ENCODE measurements at places on chromosomes 6 and 20. TPM values are rescaled to one million over a fixed set of nuclear protein-coding genes. Genes with fewer than 3 reads are reported as not detected.

GSTA5 gene
- total RNA-seq: not detected

SCAND1 gene
- total RNA-seq: 64.7 TPM

GRCh38 chr6:48176645-48177308 is 65.8 kb upstream of the PTCHD4 start:
- H3K27me3 ChIP-seq: no peaks in the 10 kb centered on the region
- no peak overlapping the region for H3K27ac ChIP-seq
- no peaks in the 10 kb centered on the region for H3K4me1 ChIP-seq
- no peak overlapping the region for H3K4me3 ChIP-seq
- no peaks in the 10 kb centered on the region for H3K36me3 ChIP-seq

GRCh38 chr20:35145141-35145564 is 2.0 kb downstream of the EDEM2 start:
- H3K27me3 ChIP-seq: no peaks in the 10 kb centered on the region
- H3K4me1 ChIP-seq: peaks cover 29% of the 10 kb centered on the region
- peak overlapping the region; percentile 57 for H3K27ac ChIP-seq
- DNase-seq: peak; percentile 37
- peaks cover 37% of the 10 kb centered on the region for H3K36me3 ChIP-seq

DNA sequence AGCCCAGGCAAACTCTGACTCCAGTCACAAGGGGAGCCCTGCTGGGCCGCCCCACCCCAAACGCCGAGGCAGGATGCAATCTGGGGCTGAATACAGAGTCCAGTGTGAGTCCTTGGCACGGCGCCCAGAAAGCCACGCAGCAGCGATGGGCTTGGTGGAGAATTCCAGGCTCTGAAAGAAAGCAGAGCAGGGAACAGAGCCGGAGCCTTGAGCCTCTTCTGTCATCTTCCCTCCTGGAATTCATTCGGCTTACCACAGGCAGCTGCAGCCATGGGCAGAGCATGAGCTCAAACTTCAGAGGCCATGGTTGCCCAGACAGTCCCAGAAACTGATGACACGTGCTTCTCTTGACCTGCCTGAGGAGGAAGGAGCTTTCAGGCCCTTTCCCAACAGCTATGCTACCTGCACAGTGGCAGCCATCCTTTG is 441.1 kb upstream of the JARID2 start:
- H3K27me3 ChIP-seq: peaks cover 2% of the 10 kb centered on the region
- DNase-seq: no peak

- H3K27ac ChIP-seq: peak overlapping the region; percentile 72
- H3K4me1 ChIP-seq: peaks cover 39% of the 10 kb centered on the region
- H3K27me3 ChIP-seq: no peaks in the 10 kb centered on the region
Observed at GRCh38 chr20:53677447-53678314, 84.0 kb upstream of the ZNF217 start.

DNA sequence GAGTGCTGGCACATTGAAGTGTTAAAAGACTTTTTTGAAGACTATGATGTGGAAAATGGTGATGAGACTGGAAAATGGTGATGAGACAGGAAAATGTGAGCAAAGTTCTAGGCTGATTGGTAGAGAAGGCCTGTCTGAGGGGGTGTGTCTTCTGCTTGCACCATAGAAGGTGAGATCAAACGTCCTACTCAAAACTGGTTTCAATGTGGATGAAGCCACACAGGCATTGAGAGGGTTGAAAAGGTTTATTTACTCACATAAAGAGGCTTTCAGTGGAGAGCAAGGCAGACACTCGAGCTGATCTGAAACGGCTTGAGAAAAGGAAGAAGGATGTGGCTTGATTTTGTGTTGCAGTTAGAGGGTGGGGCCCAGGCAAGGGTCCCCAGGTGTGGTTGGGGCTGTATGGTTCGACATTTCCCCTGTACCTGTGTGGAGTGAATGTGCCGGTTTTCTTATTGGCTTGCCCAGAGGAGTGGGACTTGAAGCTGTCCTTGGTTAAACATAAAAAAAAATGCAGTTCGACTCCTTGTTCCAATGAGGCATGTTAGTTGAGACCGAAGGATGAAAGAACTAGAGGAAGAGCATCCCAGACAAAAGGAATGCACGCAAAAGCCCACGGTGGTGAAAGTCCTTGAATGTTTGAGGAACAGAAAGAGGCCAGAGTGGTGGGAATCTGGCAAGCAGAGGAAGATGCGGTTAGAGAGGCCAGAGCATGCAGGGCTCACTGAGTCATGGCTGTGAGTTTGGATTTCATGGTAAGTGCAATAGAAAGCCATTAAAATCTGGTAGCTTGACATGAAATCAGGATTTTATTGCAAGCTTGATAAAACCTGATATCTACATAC is 172.3 kb downstream of the EPM2A start:
- no peak overlapping the region for H3K4me3 ChIP-seq
- no peak overlapping the region for H3K27ac ChIP-seq
- H3K36me3 ChIP-seq: no peaks in the 10 kb centered on the region
- H3K27me3 ChIP-seq: no peaks in the 10 kb centered on the region
- H3K4me1 ChIP-seq: no peaks in the 10 kb centered on the region
- DNase-seq: no peak

DNA sequence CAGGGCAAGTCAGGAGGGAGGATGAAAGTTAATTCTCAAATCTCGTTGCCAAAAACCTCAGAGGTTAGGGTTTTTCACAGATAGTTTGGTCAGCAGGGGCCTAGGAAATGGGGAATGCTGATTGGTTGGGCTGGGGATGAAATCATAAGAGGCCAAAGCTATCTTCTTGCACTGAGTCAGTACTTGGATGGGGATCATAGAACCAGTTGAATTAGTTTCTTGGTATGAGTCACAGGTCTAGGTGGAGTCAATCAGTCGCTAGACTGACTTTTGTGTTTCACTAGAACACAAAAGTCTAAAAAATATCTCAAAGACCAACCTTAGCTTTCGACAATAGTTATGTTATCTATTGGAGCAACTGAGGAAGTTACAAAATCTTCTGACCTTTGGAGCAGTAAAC is 368.5 kb downstream of the TBC1D32 start:
- H3K4me3 ChIP-seq: no peak overlapping the region
- no peaks in the 10 kb centered on the region for H3K4me1 ChIP-seq
- H3K27ac ChIP-seq: no peak overlapping the region
- no peak for DNase-seq
